Mammary epithelial cell (primary cell): ENCODE measurements at places on chromosomes 13 and 19. TPM values are rescaled to one million over a fixed set of nuclear protein-coding genes. Genes with fewer than 3 reads are reported as not detected.

Gene FXYD3
- polyA plus RNA-seq, result 901 TPM

Gene VSIG10L
- polyA plus RNA-seq, result 0.60 TPM

Gene ERICH4
- not detected for polyA plus RNA-seq

Gene ZNF99
- polyA plus RNA-seq, result not detected

Gene WDR88
- polyA plus RNA-seq, result not detected

Gene SOX1
- not detected for polyA plus RNA-seq

Gene ZNF578
- polyA plus RNA-seq, result 0.16 TPM

Gene TSKS
- polyA plus RNA-seq, result not detected

Gene PLPP2
- polyA plus RNA-seq, result 45.7 TPM

Gene MUC16
- 0.01 TPM for polyA plus RNA-seq

DNA sequence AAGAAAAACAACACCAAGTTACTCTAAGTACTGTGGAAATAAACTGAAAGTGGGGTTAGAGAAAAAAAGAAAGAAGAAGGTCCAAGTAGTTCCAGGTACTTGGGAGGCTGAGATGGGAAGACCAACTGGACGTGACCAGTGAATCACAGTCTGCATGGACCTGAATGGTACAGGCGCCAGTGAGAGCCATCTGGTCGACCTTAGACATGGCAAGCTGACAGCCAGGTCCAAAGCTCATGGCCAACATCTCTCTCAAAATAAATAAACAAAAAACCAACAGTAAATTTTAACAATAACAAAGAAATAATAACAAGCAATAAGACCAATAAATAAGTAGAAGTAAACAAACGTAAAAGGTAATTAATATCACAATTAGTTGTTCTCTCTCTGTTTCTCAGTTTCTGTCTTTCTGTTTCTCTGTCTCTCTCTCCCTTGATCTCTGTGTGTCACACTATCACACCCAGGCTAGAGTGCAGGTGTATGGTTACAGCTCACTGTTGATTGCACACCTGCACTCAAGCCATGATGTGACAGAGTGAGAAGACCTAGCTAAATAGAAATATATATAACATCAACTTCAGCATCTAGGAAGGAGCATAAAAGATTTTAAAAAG lies 31.6 kb upstream of the ZNF724 start:
- DNase-seq, result no peak

- no peak for DNase-seq
These were observed 18.7 kb downstream of the HCN2 start for GRCh38 chr19:608155-609003.

DNA sequence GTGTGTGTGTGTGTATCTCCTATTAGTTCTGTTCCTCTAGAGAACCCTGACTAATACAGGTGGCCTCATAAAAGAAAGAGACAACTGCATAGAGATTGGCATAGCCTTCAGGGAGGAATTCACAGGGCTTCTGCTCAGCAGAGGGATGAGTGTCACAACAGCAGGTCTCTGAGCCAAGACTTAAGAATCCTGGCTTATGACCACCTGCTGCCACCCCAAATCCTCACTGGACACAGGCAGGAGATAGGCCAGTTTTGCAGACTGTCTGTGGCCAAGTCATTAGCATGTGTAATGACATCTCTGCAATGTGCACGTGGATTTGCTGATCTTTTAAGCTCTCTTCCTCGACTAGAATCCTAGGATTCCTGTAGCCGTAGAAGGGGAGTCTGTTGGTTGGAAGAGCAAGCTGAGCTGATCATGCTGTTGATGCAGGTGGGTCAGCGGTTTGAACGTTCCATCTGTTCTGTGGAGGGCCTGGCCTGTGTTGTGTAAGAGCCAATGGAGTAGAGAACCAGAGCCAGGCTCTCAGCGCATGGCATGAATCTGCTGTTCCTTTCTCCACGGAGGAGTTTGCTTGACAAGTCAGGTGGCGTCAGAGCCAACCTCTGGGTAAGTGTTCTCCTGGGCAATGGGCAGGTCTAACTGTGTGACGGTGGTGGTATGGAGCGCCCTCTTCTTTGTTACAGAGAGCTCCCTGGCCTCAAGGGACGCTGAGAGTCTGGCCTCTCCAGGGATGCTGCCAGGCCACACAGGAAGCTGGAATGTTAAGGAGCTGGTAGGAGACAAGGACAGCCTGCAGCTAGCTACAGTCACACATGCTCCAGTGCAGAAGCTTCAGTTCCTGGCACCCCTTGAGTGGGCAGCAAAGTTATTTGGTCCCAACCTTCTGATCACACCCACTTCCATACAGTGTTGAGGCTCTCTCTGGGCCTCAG lies 503.1 kb downstream of the FOXO1 start:
- DNase-seq, result no peak

GRCh38 chr19:47315125-47315821 lies 5.6 kb downstream of the C5AR1 start:
- DNase-seq, result peak; percentile 92

DNA sequence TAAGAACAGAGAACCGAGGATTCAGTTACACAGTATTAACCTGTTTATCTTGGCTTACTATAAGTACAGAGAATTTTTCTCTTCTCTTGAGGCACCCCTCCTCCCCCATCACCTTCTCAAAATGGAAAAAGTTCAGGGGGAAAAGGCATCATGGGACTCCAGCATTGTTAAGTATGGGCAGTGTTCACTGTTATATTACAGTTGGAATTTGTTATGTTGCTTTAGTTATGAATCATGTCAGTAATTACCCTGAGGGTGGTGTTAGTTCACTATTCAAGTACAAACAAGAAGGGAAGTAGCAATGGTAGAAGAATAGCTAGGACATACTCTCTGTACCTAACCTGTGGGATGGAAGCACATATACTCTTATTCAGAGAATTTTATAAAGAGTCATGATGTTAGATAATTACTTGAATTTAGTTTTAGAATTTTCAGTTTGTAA lies 12.0 kb downstream of the LPAR6 start:
- DNase-seq, result peak; percentile 91

DNA sequence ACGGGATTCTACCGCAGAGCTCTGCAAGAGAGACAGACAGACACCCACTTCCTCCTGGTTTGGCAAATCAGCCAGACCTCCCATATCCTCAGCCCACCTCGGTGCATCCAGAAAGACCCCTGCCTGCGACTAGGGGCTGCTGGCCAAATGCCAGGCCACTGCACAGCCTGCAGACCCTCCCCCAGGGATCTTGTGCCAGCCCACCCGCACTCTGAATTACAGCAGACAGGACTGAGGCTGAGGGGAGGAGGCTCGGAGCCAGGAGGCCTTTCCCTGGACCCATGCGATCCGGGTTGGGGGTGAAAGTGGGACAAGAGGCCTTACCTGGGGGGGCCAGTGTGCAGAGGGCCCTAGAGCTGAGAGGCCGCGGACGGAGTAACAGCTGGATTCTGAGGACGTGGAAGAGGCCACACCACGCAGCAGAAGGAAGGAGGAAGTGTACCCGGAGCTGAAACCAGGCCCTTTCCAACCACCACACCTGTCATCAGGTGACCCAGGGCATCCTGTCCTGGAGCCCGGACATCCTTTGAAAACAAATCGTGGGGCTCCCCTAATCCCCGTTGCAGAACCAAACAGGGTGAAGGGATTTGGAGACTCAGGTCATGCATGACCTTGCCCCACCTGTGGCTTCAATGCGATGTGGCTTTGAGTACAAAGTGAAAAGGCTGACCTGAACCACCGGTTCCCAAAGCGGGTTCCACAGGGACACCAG lies 993 bp downstream of the FUT6 start:
- DNase-seq, result no peak

DNA sequence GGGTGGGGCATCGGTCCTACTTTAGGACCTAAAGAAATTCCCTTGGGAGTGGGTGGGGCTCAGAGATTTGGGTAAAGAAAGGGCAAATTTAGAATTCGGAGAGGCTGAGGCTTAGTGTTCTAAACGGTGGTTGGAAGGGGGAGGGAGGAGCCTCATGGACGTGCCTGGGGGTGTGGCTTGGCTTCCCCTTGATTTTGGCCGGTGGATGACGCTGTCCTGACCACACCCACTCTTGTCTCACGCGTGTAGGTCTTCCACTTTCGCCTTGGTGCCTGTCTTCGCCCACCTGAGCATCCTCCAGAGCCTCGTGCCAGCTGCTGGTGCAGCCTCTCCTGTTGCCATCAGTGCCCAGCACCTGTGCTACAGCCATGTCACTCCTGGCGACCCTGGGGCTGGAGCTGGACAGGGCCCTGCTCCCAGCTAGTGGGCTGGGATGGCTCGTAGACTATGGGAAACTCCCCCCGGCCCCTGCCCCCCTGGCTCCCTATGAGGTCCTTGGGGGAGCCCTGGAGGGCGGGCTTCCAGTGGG lies 1.2 kb upstream of the NUP62 start:
- no peak for DNase-seq

- no peak for DNase-seq
These were observed 144.9 kb upstream of the ZNF507 start for GRCh38 chr19:32200312-32201038.

GRCh38 chr19:42078538-42079275 lies 2.7 kb downstream of the ZNF574 start:
- no peak for DNase-seq

DNA sequence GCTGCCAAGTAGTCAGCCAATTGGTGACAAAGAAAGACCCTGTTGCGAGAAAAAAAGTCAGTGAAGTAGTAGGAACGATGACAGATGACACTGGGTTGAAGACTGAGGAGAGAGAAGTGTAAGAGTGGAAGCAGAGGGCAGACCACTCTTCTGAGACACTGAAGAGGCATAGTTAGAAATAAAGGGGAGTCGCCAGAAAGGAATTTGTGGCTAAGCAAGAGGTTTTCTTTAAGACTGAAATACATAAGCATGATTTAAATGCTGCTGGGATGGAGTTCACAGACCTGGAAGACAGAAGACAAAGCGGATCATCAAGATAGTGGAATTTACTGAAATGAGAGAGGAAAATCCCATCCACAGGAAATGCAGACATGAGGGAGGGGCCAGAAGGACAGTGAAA lies 56.2 kb upstream of the USPL1 start:
- no peak for DNase-seq

- no peak for DNase-seq
These were observed at the start of gene SHD for GRCh38 chr19:4278419-4279266. SHD (plus strand) TSS chr19:4279266; CDS start chr19:4280064, 798 bp downstream.

DNA sequence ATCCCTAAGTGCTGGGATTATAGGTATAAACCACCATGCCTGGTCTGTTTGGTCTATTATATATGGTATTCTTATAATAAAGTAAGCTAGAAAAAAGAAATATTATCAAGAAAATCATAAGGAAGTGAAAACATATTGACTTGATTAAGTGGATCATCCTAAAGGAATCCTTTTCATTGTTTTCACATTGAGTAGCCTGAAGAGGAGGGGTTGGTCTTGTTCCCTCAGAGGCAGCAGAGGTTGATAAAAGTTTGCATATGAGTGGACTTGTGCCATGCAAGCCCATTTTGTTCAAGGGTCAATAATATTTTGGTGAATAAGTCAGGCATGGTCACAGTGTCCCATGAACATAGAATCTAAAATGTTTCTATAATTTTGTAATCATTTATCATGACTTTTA lies 52.7 kb downstream of the ZNF627 start:
- no peak for DNase-seq

DNA sequence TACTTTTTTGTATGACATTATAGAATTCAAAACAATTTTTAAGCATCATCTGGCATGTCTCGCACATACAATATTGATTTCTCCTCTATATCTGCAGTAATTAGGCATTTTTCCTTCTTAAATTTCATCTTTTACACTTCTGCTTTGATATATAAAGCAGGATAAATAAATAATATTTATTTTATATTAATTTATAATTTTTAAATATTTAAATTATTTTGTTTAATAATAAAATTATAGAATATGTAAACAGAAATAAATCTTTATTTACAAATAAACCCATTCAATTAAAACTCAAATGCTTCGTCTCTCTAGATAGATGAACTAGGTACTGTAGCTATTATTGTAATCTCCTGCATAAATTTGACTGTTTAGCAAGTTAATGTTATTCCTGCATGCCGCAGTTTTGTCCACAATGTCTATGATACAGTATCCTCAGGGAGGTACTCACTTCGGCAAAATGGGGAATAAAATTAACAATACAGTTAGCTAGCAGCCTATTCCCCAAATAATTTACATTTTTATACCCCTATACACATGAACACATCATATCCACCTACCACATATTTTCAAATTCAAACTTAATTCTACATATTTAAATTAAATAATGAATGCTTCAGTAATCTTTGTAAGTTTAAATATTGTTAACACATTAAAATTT lies 473.6 kb upstream of the SLC10A2 start:
- no peak for DNase-seq

DNA sequence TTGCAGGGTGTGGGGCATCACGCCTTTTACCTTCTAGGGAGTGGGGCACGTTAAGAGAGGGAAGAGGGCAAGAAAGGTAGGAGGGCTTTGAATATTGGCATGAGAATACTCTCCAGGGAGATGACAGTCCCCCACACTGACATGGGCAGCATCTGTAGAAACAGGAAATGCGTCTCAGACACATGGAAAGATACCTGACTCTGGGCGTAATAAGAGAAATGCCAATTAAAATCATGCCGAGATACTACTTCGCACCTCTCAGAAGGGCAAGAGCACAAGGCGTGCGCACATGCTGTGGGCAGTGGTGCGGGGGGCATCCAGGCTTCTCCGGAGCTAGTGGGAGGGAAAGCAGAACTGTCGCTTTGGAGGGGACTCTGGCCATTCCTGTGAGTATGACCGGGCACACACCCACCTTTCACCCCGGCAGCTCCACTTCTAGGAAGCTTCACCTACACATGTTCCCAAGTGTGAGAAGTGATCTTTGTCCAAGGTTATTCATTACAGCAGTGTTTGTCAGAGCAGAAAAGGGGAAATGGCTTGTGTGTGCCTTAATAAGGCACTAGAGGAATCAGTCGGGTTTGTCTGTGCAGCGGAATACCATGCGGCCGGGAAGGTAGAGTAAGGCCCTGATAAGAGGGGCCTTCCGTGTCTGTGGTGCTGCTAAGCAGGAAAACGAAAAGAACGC lies 99.5 kb downstream of the SIPA1L3 start:
- no peak for DNase-seq

DNA sequence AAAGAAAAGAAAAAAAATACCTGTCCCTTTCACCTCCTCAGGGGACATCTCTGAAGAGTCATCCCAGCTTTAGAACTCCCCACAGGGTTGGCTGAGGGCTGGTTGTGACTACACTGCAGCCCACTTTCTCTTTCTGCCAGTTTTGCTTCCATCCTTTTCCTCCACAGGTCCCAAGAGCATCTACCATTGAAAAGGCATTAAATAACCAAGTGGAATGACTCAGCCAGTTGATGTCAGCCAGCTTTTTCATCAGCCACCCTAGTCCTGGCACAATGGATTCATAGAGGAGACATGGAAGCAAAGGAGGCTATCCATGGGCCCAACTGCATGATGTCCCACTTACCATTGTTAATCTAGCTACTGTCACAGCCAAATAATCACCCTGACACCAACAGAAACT lies 9.2 kb upstream of the RCBTB1 start:
- no peak for DNase-seq

- DNase-seq, result peak; percentile 96
These were observed 2.5 kb upstream of the S1PR4 start for GRCh38 chr19:3175781-3176714.

DNA sequence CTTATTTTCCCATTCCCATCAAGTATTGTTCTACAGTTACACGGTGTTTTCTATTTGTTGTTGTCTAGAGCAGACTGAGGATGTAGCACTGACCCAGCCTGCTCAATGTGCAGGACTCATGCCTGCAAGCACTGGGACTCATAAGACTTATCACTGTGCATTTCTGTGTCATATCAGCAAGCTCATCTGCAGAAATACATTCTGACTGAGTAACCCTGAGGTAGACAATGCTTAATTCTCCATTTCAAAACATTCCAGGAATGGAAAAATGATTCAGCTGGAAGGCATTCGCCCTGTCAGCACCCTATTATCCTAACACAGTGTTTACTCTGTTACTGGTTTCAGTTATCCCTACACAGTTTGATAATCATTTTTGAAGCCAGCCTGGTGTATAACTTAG lies 2506.4 kb downstream of the PCDH9 start:
- peak; percentile 90 for DNase-seq
